Pancreas (tissue), 10 donors: ENCODE measurements at places on chromosomes 16 and 17. TPM values are rescaled to one million over a fixed set of nuclear protein-coding genes. Genes with fewer than 3 reads are reported as not detected.

The CCDC182 gene
- total RNA-seq, result not detected

The COIL gene
- 4.8 TPM for total RNA-seq

The TIGD7 gene
- 2.6 TPM for total RNA-seq

The ALOX12 gene
- total RNA-seq, result not detected

The C16orf96 gene
- total RNA-seq, result 0.28 TPM

The DOC2B gene
- 4.9 TPM for total RNA-seq

The TMEM114 gene
- total RNA-seq, result not detected

The NPIPA5 gene
- total RNA-seq, result 5.0 TPM

The HSD11B2 gene
- total RNA-seq, result 2.2 TPM

The NBR1 gene
- 54.0 TPM for total RNA-seq

DNA sequence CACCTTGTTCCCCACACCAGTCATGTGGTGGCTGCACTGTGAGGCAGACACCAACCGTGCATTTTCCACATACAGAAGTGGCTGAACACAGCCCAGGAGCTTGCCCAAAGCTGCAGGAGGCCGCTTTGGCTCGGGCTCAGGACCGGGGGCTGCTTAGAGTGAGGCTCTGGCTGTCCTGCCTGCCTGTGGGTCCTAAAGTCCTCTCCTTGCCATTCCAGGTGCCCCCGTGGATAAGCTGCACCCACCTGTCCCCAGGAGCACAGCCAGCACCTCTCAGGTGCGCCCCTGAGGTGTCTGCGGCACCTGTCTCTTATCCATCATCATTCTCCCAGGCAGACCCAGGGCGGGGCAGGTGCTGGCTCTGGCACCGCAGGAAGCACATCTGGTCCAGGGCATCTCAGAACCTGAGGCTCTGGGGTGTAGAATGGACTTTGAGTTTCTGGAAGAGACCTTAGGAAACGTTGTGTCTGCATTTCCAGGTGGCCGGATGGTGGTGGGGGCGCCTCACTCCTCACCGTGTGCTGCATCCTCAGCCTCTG, 180.5 kb upstream of the ZNF469 start:
- no peak for DNase-seq

DNA sequence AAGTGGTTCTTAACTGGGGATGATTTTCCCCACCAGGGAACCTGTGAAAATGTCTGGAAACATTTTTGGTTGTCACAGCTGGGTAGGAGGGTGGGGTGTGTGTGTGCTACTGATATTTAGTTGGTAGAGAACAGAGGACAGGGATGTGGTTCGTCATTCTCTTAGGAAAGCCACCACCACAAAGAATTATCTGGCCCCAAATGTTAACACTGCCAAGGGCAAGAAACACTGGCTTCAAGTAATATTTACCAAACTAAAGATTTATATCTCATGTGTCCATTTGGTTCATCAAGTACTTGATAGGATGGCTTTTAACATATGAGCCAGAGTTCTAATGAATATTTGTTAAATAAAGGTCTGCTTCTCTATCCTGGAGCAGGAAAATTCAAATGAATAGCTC, 19.5 kb downstream of the MPHOSPH6 start:
- DNase-seq, result no peak

DNA sequence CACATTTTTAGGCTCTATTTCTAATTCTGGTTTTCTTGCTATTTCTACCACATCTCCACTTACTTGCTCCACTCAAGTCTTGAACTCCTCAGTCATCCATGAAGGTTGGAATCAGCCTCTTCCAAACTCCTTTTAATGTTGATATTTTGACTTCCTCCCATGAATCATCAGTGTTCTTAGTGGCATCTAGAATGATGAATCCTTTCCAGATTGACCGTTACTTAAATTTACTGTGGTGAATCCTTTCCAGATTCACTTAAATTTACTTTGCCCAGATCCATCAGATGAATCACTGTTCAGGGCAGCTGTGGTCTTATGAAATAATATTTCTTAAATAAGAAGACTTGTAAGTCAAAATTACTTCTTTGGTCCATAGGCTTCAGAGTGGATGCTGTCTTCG, 32.4 kb downstream of the CLTC start:
- no peak for DNase-seq

GRCh38 chr17:65824901-65825300, 263.5 kb upstream of the AXIN2 start:
- DNase-seq, result no peak

- DNase-seq, result no peak
Observed at GRCh38 chr16:66401610-66402009, 25.5 kb upstream of the BEAN1 start.

DNA sequence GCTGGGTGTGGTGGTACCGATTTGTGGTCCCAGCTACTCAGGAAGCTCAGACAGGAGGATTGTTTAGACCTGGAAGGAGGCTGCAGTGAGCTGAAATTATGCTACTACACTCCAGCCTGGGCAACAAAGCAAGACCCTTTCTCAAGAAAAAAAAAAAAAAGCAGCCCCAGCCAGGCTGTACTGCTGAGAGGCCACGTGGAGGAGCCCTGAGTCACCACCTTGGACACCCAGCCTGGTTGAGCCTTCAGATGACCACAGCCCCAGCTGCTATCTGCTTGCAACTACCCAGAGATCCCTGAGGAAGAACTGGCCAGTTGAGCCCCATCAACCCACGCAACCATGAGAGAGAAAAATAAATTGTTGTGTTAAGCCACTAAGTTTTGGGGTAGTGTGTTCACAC, 23.6 kb upstream of the GPRC5C start:
- DNase-seq, result no peak

DNA sequence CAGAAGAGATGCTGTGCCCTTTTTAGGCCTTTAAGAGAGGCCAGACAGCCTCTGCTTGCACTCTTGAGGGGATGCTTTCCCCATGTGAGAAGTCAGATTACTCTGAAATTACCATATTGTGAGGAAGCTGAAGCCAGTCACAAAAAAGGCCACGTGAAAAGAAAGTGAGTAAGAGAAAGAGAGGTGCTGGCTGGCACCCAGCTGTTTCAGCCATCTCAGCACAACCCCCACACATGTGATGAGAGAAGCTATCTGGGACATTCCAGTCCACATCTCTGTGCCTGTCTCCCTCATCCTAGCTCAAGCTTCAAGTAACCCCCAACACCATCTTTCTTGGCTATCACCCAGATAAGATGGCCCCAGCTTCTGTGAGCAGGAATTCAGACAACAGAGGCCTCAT, 131.4 kb downstream of the HS3ST2 start:
- no peak for DNase-seq

DNA sequence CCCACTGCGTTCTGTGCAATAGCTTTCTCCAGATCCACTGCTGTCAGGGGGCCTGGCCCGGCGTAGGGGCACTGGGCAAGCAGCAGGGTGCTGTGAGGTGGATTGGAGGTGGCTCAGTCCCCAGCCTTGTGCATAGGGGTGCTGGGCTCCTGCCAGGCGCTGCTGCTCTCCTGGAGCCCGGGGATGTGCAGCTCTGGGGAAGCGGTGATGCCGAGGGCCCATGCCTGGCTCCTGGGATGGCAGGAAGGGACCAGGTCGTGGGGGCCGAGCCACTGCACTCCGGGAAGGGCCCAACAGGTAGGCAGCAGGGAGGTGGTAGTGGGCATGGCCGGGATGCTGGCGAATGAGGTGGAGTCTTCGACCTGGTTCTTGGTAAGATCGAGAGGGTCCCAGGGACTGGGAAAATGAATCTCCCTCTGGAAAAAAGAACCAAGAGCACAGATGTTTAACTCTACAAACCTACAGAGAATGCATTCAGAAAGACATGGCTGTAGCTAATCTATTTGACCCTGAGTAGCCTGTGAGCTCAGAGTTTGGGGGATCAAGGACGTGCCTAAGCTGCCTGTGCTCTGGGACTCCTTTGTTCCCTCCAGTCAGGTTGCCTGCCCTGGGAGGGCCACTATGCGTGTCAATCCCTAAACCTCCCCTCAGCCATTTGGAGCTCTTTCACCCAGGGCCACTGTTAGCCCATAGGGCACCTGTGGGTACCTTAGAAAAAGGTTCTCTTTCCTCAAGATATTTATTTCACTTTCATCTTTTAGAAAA, 6.6 kb upstream of the SUPT4H1 start:
- DNase-seq, result no peak

- no peak for DNase-seq
Observed at GRCh38 chr17:35073991-35074627, 10.6 kb upstream of the RFFL start.

DNA sequence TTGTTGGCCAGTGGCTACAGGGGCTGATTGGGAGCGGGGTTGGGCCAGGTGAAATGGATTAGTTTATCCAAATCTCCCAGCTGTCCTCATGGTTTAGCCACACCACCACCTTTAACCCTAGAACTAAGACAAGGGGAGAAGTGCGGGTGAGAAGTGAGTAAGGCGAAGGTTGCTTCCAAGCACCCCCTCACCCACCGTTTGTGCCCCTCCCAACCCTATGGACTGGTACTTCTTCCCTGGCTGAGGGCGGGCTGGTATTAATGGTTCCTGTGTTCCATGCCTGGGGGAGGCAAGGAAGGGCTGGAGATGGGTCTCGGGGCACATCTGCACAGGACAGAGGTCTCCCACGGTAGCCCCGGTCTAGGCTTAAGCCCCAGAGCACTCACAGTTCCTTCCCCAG, 25.1 kb downstream of the NT5M start:
- no peak for DNase-seq

- DNase-seq, result no peak
Observed at GRCh38 chr17:30990458-30990857, 19.6 kb downstream of the RNF135 start.

- DNase-seq, result no peak
Observed at GRCh38 chr16:57544124-57544653, 1.7 kb downstream of the ADGRG5 start.

- peak; percentile 67 for DNase-seq
Observed at GRCh38 chr17:27473748-27474609, 17.7 kb downstream of the KSR1 start.

DNA sequence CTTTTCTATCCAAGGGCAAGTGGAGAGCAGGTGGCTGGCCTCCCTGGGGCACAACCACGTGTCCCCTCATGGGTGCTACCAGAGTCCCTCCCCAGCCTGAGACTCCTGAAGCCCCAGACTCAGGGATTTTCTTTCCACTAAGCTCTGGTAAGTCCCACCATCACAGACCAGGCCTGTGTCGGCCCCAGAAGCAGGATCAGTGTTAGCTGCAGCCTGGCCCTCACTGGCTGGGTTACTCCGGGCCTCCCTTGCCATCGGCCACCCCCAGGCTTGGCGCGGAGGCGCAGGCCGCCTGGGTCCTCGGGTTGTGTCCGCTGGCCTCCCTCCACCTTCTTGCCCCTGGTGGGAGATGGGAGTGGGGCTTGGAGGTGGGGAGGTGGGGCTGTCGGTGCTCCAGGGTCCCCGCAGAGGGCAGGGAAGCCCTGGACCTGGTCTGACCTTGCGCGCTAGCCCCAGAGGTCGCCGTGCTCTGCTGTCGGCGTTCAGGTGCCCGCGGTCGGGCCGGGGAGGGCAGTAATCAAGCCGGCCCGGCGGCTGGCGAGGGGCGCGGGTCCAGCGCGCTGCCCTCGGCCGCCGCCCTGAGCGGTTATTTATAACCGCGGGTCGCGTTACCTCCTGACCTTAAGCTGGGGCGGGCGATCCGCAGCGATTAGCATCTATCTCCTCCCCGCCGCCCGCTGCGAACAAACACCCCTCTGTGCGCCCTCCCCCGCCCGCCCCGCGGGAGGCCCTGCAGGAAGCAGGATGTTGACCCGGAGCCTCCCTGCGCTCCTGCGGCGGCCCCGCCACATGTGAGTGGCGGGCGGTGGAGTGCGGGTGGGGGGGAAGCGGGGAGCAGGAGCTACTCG, 78.1 kb upstream of the TOB1 start:
- peak; percentile 92 for DNase-seq

GRCh38 chr17:27748360-27748825, 51.9 kb downstream of the NOS2 start:
- no peak for DNase-seq

- DNase-seq, result no peak
Observed at GRCh38 chr16:57406881-57407280, 2.3 kb downstream of the CCL17 start.

DNA sequence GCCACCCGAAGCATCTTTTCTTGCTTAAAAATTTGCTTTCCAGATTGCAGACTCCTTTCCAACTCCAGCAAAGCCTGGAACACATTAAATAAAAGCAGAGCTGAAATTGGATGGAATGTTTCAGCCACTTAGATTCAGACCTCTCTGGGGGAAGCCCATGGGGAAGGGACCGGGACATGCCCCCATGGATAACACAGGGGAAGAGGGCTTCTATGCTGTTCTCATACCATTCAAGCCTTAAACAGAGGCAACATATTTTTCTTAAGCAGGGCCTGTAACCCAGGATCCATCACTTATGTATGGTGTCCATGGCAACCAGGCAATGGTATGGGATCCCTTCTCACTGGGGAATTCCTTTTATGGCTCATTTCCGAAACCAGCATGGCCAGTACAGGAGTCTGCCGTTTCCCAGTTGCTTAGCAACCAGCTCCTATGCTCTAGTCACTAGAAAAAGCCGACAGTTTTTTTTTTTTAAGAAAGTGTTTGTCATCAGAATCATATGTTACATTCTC, 62.0 kb upstream of the MARCHF10 start:
- DNase-seq, result no peak

- DNase-seq, result no peak
Observed at GRCh38 chr16:3010510-3010909, 2.2 kb upstream of the CLDN9 start.

- no peak for DNase-seq
Observed at GRCh38 chr17:360092-360750, 7.6 kb upstream of the RPH3AL start.

DNA sequence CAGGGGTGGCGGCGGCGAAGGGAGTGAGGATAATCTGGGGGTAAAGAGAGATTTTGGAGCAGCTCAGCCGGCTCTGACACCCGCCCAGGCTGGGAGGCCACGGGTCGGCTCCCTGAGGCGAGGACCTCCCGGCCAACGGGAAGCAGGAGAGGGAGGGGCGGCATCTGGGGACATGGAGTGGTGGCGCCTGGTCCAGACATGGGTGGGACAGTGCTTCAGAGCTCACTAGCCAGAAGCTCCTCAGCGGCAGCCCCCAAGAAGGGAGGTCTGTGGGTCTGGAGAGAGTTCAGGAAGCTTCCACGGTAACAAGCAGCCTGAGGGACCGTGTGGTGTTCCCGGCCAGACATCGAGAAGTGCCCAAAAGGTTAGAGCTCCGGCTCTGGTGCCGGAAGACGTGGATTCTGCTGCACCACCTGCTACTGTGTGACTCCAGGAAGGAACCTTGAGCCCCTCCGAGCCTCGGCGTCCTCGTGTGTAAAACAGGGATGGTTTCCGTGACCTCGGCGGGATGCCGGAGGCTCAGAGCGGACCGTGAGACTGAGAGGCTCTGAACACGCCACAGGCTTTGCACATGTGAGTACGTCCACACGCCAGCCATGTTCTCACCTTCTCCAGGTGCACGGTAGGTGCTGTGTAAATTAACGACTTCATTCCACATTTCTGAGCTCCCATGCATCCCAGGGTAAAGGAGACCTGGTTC, 56.9 kb downstream of the TIMM22 start:
- DNase-seq, result peak; percentile 36

- no peak for DNase-seq
Observed at GRCh38 chr16:69563605-69564580, 1.9 kb upstream of the NFAT5 start.

GRCh38 chr17:7502987-7503386, 18.8 kb downstream of the POLR2A start:
- DNase-seq, result no peak

- no peak for DNase-seq
Observed at GRCh38 chr16:13848795-13849194, 71.2 kb upstream of the ERCC4 start.

- DNase-seq, result peak; percentile 12
Observed at GRCh38 chr17:311119-311782, 41.4 kb downstream of the RPH3AL start.
